ENCODE measurements at places on chromosomes 12 and 14.
A peak's percentile ranks its signal among the peaks of the same experiment; 100 is the strongest.

DNA sequence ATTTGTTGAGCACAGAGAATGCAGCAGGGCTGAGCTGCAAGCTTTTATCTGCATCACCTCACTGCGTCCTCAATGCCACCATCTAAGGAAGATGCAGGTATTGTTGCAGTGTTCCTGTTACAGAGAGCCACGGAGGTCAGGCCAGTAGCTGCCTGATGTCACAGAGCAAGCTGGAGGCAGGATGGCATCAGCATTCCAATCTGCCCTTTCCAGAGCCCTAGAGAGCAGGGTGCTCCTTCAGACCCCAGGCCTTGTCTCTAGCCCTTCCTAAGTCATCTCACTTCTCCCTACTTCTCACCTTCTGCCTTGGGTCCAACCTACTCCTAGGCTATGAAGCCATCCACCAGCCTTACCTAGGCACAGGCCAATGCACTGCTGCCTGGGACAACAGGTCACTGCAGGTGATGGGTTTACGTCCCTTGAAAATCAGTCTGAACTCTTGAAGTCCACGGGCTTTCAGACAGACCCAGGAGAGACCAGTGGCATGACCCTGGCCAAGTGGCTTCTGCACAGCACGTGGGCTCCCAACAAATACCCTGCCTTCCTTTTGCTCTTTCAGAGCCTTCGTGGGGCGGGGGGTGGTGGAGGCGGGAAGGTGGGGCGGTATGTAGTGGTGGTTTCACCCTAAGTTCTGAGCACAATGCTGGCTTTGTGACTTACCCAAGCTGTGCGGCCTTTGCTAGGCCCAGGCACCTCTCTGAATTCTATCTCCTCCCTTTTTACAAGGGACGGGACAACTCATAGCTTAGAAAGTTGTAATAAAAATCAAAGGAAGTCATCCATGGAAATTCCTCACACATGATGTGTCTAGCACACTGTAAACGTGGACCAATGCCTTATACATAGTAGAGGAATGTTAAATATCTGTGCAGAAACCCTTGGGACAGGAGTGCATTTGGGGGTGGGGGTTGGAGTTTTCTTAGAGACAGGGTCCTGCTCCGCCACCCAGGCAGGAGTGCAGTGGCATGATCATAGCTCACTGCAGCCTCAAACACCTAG is 136.0 kb downstream of the KSR2 start:
- H3K4me1 ChIP-seq: no peaks in the 10 kb centered on the region
- no peak overlapping the region for H3K4me3 ChIP-seq
- H3K27me3 ChIP-seq: peaks cover 2% of the 10 kb centered on the region
- H3K27ac ChIP-seq: no peak overlapping the region
- no peak for DNase-seq

DNA sequence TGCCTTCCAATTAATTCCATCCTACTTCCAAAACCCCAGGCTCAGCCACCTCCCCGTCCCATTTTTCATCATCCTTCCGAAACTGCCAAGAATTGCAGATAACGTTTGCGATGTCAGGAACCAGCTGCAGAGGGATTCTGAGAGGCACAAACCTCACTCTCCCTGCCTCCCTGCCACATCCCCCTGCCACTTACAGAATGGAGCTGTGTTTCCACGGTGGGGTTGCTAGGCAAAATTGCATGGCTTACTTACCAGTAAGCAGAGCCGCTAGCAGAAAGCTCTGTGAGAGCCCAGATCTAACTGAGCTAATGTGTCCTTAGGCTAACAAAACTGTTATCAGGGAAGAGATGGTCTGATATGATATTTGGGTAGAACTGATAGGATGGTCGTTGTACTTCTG is 127.4 kb downstream of the KCNK10 start:
- DNase-seq: peak; percentile 27
- H3K36me3 ChIP-seq: no peaks in the 10 kb centered on the region
- H3K4me3 ChIP-seq: no peak overlapping the region
- H3K27ac ChIP-seq: no peak overlapping the region

DNA sequence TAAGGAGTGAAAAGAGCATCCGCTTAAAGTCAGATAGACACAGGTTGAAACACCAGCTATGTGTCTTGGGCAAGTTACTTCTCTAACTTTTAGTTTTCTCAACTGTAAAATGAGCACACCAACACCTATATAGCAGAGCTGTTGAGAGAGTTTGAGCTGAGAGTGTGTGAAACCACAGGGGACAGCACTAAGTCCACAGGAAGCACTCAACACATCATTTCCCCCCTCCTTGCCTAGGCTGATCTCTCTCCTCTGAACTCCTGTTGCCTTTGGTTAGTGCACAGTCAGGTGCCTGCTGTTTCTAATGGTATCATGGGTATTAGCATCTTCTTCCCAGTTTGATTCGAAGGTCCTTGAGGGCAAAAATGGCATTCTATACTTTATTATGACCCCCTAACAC is 176.7 kb downstream of the DPF3 start:
- H3K27me3 ChIP-seq: peaks cover 9% of the 10 kb centered on the region
- peaks cover 3% of the 10 kb centered on the region for H3K4me1 ChIP-seq
- no peak for DNase-seq
- H3K4me3 ChIP-seq: no peak overlapping the region

- H3K27me3 ChIP-seq: peaks cover 2% of the 10 kb centered on the region
- peaks cover 10% of the 10 kb centered on the region for H3K4me1 ChIP-seq
- no peak for DNase-seq
- no peak overlapping the region for H3K27ac ChIP-seq
- H3K4me3 ChIP-seq: no peak overlapping the region
Observed at GRCh38 chr14:68544081-68544892, 248.6 kb downstream of the ZFP36L1 start.

- H3K27ac ChIP-seq: no peak overlapping the region
- no peaks in the 10 kb centered on the region for H3K4me1 ChIP-seq
- H3K27me3 ChIP-seq: no peaks in the 10 kb centered on the region
- H3K36me3 ChIP-seq: peaks cover 13% of the 10 kb centered on the region
Observed at GRCh38 chr14:55512421-55512820, 67.6 kb upstream of the KTN1 start.

- H3K27me3 ChIP-seq: peaks cover 5% of the 10 kb centered on the region
- H3K36me3 ChIP-seq: peaks cover 5% of the 10 kb centered on the region
- DNase-seq: no peak
Observed at GRCh38 chr14:101130861-101131260, 227.3 kb upstream of the RTL1 start.

DNA sequence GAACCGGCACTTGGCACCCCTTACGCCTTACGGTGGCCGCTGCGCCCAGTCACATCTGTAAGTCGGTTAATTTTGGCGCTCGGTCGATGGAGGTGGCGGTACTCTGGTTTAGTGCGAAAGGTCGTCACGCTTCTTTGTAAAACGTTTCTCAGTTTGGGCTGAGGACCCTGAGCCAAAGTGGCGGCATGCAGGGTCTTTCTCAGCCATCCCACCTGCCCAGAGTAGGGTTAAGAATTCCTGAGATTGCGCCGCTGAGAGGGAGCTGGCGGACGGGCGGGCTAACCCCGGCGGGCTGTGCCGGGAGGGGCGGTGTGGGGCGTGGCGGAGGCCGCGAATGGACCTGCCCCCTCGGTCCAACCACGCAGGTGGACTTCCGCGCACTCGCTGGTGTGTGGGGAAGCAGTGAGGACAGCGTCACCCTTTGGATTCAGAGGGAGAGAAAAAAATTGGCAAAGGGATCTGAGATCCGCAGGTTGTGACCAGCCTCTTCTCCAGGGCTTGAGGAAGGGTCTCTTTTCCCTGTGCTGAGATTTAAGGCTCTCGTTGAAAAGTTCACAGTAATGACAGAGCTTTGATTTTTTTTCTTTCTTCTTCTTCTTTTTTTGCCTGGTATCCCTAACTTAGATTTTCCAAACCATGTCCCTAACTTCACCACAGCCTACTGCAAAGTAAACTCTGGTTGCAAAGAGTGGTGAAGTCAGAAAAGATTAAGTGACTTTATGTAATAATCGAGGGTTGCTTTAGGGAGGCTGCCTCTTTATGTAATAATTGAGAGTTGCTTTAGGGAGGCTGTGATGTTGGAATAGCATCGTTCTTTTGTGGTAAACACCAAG is 602 bp upstream of the FBXO33 start:
- DNase-seq: peak; percentile 79
- peaks cover 15% of the 10 kb centered on the region for H3K4me1 ChIP-seq
- H3K27ac ChIP-seq: peak overlapping the region; percentile 48

DNA sequence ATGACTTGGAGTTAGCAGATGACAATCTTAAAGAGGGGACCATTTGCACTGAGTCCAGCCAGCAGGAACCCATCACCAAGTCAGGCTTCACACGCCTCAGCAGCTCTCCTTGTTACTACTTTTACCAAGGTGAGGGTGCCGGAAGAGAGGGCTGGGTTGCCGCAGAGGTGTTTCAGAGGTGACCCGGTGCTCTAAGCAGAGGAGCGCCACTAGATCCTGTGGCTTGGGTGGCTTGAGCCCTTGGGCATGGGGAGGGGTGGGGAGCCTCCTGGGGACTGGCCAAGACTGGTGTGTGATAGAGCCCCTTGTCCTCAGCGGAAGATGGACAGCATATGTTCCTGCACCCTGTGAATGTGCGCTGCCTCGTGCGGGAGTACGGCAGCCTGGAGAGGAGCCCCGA is 17.7 kb downstream of the POP5 start:
- H3K36me3 ChIP-seq: no peaks in the 10 kb centered on the region
- no peak for DNase-seq
- H3K4me1 ChIP-seq: no peaks in the 10 kb centered on the region
- no peak overlapping the region for H3K27ac ChIP-seq

DNA sequence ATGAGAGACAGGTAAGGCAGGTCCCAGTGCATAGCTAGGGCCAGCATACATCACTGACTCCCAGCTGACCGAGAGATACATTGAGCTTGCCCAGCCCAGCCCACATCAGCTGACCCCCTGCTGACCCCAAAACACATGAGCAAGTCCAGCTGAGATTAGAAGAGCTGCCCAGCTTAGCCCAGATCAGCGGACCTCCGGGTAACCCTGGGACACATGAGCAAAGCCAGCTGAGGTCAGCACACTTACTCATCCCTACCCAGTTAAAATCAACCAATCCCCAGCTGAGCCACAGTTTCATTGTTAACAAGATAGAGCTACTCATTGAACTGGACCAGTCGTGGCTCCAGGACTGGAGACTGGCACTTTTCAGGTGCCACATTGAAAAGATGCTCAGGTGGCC is 21.8 kb upstream of the FBXO34 start:
- no peak overlapping the region for H3K27ac ChIP-seq
- peaks cover 4% of the 10 kb centered on the region for H3K27me3 ChIP-seq
- DNase-seq: no peak
- H3K4me3 ChIP-seq: no peak overlapping the region
- peaks cover 11% of the 10 kb centered on the region for H3K4me1 ChIP-seq
- H3K36me3 ChIP-seq: no peaks in the 10 kb centered on the region

GRCh38 chr12:74170645-74171477 is 366.8 kb upstream of the ATXN7L3B start:
- no peak overlapping the region for H3K27ac ChIP-seq
- no peak overlapping the region for H3K4me3 ChIP-seq
- no peaks in the 10 kb centered on the region for H3K4me1 ChIP-seq

GRCh38 chr14:31489691-31490090 is 1.9 kb upstream of the GPR33 start:
- no peak overlapping the region for H3K4me3 ChIP-seq
- H3K4me1 ChIP-seq: no peaks in the 10 kb centered on the region
- no peaks in the 10 kb centered on the region for H3K36me3 ChIP-seq
- no peak overlapping the region for H3K27ac ChIP-seq
- H3K27me3 ChIP-seq: peaks cover 4% of the 10 kb centered on the region

DNA sequence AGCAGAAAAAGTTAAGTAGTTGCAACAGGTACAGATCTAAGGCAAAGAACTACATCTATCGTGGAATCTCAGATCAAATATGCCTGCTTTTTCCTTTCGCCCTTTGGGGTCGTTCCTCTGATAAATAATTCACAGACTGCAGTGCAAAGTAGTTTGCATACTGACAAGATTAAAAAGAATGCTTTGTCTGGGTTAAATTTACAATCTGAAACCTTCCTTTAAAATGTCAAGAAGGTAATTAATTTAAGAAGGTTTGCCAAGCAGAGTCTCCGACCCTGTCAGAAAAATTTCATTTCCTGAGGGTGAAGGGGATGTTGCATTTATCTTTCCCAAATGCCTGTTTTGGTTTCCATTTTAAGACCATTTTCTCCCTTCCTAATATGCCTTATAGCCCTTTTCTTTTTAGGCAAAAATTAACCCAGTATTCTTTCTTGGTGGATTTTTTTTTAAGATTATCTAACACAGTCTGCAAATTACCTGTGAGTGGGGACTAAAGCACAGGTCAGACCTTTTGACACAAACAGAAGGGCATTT is 406.9 kb downstream of the LRIG3 start:
- H3K27ac ChIP-seq: no peak overlapping the region
- H3K4me3 ChIP-seq: no peak overlapping the region
- DNase-seq: no peak
- peaks cover 22% of the 10 kb centered on the region for H3K36me3 ChIP-seq

DNA sequence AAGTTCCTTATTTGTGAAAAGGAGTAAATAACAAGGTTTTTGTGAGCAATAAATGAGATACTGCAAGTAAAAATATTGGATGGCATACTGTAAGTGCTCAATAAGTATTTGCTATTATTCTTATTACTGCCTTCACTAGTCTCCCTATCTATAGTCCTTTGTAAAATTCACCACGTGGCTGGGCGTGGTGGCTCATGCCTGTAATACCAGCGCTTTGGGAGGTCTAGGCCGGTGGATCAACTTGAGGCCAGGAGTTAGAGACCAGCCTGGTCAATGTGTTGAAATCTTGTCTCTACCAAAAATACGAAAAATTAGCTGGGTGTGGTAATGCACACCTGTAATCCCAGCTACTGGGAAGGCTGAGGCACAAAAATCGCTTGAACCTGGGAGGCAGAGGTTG is 18.6 kb upstream of the CALM1 start:
- H3K4me3 ChIP-seq: no peak overlapping the region
- no peak overlapping the region for H3K27ac ChIP-seq
- no peak for DNase-seq
- H3K27me3 ChIP-seq: no peaks in the 10 kb centered on the region
- no peaks in the 10 kb centered on the region for H3K4me1 ChIP-seq

DNA sequence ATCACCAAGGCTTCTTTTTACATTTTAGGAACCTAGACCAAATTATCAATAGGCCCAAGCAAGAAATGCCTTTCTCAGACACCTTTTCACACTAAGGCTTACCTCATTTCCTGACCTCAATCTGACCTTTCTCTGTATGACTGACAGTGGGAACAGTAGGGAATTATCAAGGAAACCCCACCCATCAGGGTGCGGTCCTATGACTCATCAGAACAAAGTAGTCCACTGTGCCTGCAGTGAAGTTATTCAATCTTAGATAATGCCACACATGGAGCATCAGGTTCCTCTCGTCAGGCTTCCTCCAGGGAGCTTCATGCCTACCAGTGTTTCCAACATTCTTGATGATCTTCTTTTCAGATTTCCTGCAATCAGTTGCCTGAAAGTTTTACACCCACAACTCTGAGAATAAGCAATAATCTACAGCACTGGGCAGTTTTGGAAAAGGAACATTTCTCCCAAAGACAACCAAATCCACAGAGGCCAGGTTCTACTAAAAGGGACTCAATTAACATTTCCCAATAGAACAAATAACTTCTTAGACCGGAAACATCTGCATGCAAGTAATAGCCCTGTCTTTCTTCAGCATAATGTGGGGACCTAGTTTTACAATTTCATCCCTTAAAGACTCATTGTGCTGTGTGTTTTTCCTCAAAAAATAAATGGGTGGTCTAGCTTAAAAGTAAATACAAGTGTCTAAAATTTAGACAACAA is 35.9 kb upstream of the TMTC2 start:
- no peak overlapping the region for H3K27ac ChIP-seq
- peaks cover 2% of the 10 kb centered on the region for H3K4me1 ChIP-seq
- H3K27me3 ChIP-seq: no peaks in the 10 kb centered on the region
- H3K36me3 ChIP-seq: peaks cover 5% of the 10 kb centered on the region
- no peak for DNase-seq

GRCh38 chr12:3367750-3368444 is 123.1 kb upstream of the PRMT8 start:
- H3K4me3 ChIP-seq: no peak overlapping the region
- no peaks in the 10 kb centered on the region for H3K36me3 ChIP-seq
- no peak for DNase-seq
- H3K27me3 ChIP-seq: peaks cover 8% of the 10 kb centered on the region
- peaks cover 14% of the 10 kb centered on the region for H3K4me1 ChIP-seq
- H3K27ac ChIP-seq: no peak overlapping the region

Data from glutamatergic neuron (in vitro differentiated cells).